ENCODE measurements at places on chromosomes 6 and 20.

DNA sequence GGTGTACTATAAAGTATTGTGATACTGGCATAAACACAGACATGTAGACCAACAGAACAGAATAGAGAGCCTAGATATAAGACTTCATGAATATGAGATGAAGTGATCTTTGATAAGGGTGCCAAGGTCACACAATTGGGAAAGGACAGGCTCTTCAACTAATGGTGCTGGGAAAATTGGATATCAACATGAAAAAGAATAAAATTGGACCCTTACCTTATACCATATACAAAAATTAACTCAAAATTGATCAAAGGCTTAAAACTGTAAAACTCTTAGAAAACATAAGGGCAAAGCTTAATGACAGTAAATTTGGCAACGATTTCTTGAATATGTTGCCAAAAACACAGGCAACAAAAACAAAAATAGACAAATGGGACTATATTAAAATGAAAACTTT, 44.8 kb upstream of the TRAM2 start:
- no peaks in the 10 kb centered on the region for H3K36me3 ChIP-seq
- H3K4me1 ChIP-seq = no peaks in the 10 kb centered on the region
- DNase-seq = no peak

DNA sequence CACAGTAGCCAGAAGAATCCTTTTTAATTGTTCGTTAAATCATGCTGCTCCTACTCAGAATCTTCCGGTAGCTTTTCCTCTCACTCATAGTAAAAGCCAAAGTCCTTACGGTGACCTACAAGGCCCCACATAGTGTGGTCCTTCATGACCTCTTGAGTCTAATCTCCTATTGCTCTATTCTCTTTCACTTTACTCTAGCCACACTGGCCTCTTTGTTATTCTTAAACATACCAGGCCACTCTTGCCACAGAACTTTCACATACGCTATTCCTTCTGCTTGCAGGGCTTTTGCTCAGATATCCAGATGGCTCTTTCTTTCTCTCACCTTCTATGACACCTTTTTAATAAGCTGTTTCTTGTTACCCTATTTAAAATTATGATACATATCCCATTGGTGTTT, 25.7 kb downstream of the ZNF391 start:
- no peak overlapping the region for H3K27ac ChIP-seq
- H3K4me1 ChIP-seq = no peaks in the 10 kb centered on the region
- DNase-seq = no peak
- no peaks in the 10 kb centered on the region for H3K27me3 ChIP-seq
- H3K4me3 ChIP-seq = no peak overlapping the region

- no peak for DNase-seq
- no peak overlapping the region for H3K27ac ChIP-seq
- no peaks in the 10 kb centered on the region for H3K36me3 ChIP-seq
- no peaks in the 10 kb centered on the region for H3K27me3 ChIP-seq
Measured at GRCh38 chr6:40901322-40902055, 137.5 kb downstream of the UNC5CL start.

DNA sequence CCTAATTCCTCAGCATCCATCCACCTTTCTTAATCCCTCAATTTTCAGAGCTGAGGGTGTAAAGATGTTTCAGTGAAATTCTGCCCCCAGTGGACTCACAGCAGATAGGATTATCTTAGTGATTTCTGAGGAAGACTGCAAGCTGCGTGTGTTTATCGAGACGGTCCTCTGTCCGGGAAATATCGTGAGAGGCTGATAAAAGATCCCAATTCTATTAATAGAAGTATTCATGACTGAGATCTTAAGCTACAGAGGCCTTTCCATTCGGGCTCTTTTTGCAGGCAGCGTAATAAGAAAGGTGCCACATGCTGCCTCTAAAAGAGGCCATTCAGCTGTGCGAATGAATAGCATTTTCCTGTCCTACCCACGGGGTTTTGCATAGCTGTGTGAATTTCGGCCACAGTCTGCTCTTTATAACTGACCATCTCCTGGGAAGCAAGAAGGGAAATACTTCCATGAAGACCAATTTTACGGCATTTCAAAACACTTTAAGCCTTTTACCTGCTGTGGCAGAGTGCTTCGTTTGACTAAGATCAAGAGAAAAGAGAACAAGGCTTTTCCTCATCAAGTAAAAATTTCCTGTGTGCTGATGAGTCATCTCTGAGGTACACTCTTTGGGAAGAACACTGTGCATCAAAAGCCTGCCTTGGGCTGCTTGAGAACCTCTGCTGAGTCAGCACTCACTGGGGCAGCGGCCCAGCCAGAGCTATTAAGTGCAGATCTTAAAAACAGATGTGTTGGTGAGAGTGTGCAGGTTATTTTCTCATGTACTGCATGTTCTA, 208.8 kb downstream of the ARHGAP18 start:
- peak overlapping the region; percentile 5 for H3K4me3 ChIP-seq
- no peaks in the 10 kb centered on the region for H3K27me3 ChIP-seq
- DNase-seq = peak; percentile 84
- no peaks in the 10 kb centered on the region for H3K36me3 ChIP-seq
- H3K4me1 ChIP-seq = peaks cover 36% of the 10 kb centered on the region

- H3K4me1 ChIP-seq = no peaks in the 10 kb centered on the region
- no peak overlapping the region for H3K4me3 ChIP-seq
- H3K36me3 ChIP-seq = no peaks in the 10 kb centered on the region
- no peak for DNase-seq
Measured at GRCh38 chr20:58772786-58773185, 77.9 kb downstream of the GNAS-AS1 start.

DNA sequence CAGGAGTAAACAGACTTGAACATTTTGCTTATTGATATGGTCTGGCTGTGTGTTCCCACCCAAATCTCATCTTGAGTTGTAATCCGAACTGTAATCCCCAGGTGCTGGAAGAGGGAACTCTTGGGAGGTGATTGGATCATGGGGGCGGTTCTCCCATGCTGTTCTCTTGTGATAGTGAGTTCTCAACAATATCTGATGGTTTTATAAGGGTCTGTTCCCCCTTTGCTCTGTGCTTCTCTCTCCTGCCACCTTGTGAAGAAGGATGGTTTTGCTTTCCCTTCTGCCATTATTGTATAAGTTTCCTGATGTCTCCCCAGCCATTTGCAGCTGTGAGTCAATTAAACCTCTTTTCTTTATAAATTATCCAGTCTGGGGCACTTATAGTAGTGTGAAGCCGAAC, 40.0 kb downstream of the MYLIP start:
- H3K27ac ChIP-seq = no peak overlapping the region
- peaks cover 4% of the 10 kb centered on the region for H3K4me1 ChIP-seq
- DNase-seq = peak; percentile 62
- no peaks in the 10 kb centered on the region for H3K27me3 ChIP-seq
- H3K4me3 ChIP-seq = no peak overlapping the region

DNA sequence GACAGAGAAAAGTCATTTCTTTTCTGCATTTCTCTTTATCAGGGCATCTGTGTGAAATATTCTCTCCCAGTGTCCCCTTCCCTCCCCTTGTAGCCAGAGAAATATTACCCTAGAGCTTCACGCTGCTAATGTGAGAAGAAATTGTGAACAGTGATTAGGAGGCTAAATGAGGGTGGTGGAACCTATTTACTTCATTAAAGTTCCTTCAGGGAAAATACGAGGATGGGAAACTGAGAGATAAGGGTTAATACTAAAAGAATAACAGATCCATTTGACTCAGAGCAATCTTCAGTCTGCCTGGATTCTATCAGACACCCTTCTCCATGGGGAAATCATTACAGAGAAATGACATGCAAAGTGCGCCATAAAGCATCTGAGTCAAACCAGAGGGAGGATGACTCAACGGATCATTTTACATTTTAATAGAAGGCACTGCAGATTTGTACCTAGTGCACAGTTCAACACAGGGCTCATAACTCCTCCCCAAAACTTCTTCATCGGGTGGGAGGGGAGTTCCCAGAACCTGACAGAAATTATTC, 131.3 kb downstream of the GJA10 start:
- no peaks in the 10 kb centered on the region for H3K36me3 ChIP-seq
- no peaks in the 10 kb centered on the region for H3K27me3 ChIP-seq
- no peak overlapping the region for H3K4me3 ChIP-seq
- H3K27ac ChIP-seq = no peak overlapping the region
- peak; percentile 91 for DNase-seq

DNA sequence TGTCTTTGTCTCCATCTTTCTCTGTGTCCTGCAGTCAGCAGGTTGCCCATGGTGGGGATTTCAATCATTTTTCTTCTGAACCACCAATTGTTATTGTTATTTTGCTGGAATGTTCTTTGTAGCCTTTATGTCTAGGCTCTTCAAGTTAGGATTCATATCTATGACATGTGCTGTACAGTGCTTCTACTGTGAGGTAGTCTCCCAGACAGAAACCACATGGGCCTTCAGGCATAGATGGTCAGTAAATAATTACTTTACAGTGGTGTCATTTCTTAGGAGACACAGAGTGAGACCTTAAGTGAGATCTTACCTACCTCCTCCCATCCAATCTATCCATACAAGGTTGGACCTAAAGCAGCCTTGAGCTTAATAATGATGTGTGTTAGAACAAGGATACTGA, 265.5 kb downstream of the ZFAND3 start:
- no peak overlapping the region for H3K4me3 ChIP-seq
- H3K36me3 ChIP-seq = no peaks in the 10 kb centered on the region
- DNase-seq = no peak
- H3K27me3 ChIP-seq = no peaks in the 10 kb centered on the region

GRCh38 chr6:71336901-71337300, 48.3 kb downstream of the OGFRL1 start:
- H3K36me3 ChIP-seq = no peaks in the 10 kb centered on the region
- H3K4me3 ChIP-seq = no peak overlapping the region
- H3K27me3 ChIP-seq = no peaks in the 10 kb centered on the region
- H3K27ac ChIP-seq = no peak overlapping the region
- no peaks in the 10 kb centered on the region for H3K4me1 ChIP-seq

- no peak overlapping the region for H3K4me3 ChIP-seq
- no peak overlapping the region for H3K27ac ChIP-seq
- H3K36me3 ChIP-seq = no peaks in the 10 kb centered on the region
- DNase-seq = no peak
- H3K27me3 ChIP-seq = peaks cover 5% of the 10 kb centered on the region
- H3K4me1 ChIP-seq = no peaks in the 10 kb centered on the region
Measured at GRCh38 chr20:48181261-48181935, 396.1 kb upstream of the SULF2 start.

GRCh38 chr20:57842720-57843119, 132.9 kb upstream of the PMEPA1 start:
- no peak overlapping the region for H3K27ac ChIP-seq
- no peaks in the 10 kb centered on the region for H3K27me3 ChIP-seq
- no peaks in the 10 kb centered on the region for H3K4me1 ChIP-seq
- DNase-seq = no peak
- no peak overlapping the region for H3K4me3 ChIP-seq
- no peaks in the 10 kb centered on the region for H3K36me3 ChIP-seq

- DNase-seq = no peak
- no peak overlapping the region for H3K27ac ChIP-seq
- H3K27me3 ChIP-seq = no peaks in the 10 kb centered on the region
- H3K36me3 ChIP-seq = peaks cover 12% of the 10 kb centered on the region
- H3K4me1 ChIP-seq = peaks cover 10% of the 10 kb centered on the region
Measured at GRCh38 chr20:38450412-38450975, 15.4 kb upstream of the SNHG17 start.

GRCh38 chr20:43300901-43301300, 111.2 kb upstream of the PTPRT start:
- H3K27me3 ChIP-seq = no peaks in the 10 kb centered on the region
- no peak overlapping the region for H3K27ac ChIP-seq
- no peaks in the 10 kb centered on the region for H3K36me3 ChIP-seq
- no peaks in the 10 kb centered on the region for H3K4me1 ChIP-seq

GRCh38 chr20:43533060-43533459, 25.6 kb downstream of the L3MBTL1 start:
- DNase-seq = no peak
- H3K27me3 ChIP-seq = no peaks in the 10 kb centered on the region
- H3K36me3 ChIP-seq = no peaks in the 10 kb centered on the region
- H3K4me1 ChIP-seq = no peaks in the 10 kb centered on the region

- H3K4me3 ChIP-seq = no peak overlapping the region
- no peak overlapping the region for H3K27ac ChIP-seq
Measured at GRCh38 chr6:167103041-167103891, 19.6 kb upstream of the CCR6 start.

DNA sequence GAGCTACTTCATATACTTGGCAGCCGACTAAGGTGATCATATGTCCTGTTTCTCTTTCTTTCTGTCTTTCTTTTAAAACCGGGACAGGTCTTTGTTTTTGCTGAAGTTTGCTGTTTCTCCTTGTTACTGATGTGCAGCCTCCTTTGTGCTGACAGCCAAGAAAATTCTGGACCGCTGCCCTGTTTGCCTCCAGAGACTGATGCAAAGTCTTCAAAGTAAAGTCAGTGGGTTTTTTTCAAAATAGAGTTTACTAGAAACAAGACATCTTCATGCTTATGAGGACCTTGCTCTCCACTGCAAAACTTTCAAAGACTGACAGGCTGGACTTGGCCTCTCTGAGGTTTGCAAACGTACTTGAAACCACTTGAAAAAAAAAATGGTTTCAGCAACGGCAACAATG, 510.5 kb upstream of the MAP3K7 start:
- H3K27ac ChIP-seq = no peak overlapping the region
- no peak overlapping the region for H3K4me3 ChIP-seq
- peak; percentile 18 for DNase-seq
- no peaks in the 10 kb centered on the region for H3K27me3 ChIP-seq

GRCh38 chr6:65221153-65221552, 485.9 kb downstream of the EYS start:
- no peak overlapping the region for H3K4me3 ChIP-seq
- no peaks in the 10 kb centered on the region for H3K27me3 ChIP-seq
- no peaks in the 10 kb centered on the region for H3K4me1 ChIP-seq
- no peak for DNase-seq
- no peak overlapping the region for H3K27ac ChIP-seq
- no peaks in the 10 kb centered on the region for H3K36me3 ChIP-seq

GRCh38 chr6:158584236-158584651, 24.4 kb downstream of the TMEM181 start:
- no peaks in the 10 kb centered on the region for H3K27me3 ChIP-seq
- peaks cover 30% of the 10 kb centered on the region for H3K36me3 ChIP-seq
- peak; percentile 13 for DNase-seq
- no peak overlapping the region for H3K27ac ChIP-seq
- H3K4me1 ChIP-seq = no peaks in the 10 kb centered on the region
- H3K4me3 ChIP-seq = no peak overlapping the region

GRCh38 chr6:35611240-35611639, 77.5 kb downstream of the FKBP5 start:
- no peak overlapping the region for H3K4me3 ChIP-seq
- H3K27me3 ChIP-seq = no peaks in the 10 kb centered on the region
- no peaks in the 10 kb centered on the region for H3K4me1 ChIP-seq
- no peak overlapping the region for H3K27ac ChIP-seq
- no peak for DNase-seq

DNA sequence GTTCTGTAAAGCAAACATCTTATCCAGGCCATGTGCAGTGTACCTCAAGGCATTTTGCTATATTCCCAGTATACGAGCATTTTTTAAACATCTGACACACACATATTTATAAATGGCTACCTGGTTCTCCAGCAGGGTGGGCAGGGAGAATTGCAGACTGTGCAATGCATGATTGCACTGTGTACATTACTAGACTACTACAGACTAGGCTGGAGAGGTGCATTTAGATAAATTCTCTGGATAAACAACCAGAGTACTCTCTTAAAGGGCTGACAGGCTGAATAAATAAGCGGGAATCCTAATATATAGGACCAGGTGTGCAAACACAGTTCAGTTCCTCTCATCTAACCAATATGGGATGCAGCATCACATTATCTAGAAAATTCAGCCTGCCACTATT, 428.3 kb upstream of the ARID1B start:
- no peak for DNase-seq
- H3K4me3 ChIP-seq = no peak overlapping the region
- H3K27me3 ChIP-seq = no peaks in the 10 kb centered on the region
- H3K27ac ChIP-seq = no peak overlapping the region
- no peaks in the 10 kb centered on the region for H3K36me3 ChIP-seq
